ENCODE measurements at places on chromosomes 7 and 10.

GRCh38 chr7:2958416-2959102 is 85.1 kb downstream of the CARD11 start:
- DNase-seq, result no peak

DNA sequence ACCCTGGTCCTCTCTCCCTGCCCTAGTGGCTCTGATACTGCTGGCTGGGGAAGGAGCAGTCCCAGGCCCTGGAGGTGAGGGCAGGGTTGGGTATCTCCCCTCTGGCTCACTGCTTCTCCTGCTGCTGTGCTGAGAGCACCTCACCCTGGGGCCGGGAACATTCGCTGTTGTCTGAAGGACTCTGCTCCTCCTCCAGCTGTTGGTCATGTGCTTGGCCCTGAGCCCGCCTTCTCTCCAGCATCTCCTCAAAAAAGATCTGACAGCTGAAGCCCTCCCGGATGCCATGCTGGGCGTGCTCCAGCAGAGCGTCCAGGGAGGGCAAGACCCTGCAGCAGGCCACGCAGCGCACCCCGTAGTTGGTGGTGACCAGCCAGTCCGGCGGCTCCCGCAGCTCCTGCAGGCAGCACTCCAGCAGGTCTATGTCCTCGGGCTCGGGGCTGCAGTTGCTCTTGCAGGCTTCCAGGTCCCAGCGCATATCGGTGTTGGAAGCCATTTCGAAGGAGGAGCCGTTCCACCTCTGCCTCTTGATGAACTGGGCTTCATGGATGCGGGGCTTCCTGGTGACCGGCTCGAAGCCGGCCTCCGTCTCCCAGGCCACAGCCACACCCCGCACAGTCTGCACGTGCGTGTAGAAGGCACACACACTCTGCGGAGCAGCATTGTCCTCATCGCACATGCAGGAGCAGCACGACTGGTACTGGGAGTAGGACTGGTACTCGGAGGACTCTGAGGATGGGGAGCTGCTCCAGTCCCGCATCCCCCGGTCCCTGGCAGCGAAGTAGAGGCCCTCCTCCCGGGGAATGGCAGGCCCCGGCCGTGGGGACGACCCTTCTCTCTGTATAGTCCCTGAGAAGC is 2.1 kb downstream of the FAM170B start:
- DNase-seq, result no peak

DNA sequence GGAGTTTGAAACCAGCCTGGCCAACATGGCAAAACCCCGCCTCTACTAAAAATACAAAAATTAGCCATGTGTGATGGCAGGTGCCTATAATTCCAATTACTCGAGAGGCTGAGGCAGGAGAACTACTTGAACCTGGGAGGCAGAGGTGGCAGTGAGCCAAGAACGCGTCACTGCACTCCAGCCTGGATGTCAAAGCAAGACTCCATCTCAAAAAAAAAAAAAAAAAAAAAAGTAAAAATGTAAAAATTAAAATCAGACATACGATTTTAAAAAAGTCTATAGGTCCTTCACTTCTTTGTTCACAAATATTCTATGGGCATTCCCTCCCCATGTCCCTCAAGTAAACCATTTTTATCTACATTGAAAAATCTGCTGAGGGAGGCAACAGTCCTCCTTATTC is 34.9 kb upstream of the TLL2 start:
- DNase-seq, result no peak

DNA sequence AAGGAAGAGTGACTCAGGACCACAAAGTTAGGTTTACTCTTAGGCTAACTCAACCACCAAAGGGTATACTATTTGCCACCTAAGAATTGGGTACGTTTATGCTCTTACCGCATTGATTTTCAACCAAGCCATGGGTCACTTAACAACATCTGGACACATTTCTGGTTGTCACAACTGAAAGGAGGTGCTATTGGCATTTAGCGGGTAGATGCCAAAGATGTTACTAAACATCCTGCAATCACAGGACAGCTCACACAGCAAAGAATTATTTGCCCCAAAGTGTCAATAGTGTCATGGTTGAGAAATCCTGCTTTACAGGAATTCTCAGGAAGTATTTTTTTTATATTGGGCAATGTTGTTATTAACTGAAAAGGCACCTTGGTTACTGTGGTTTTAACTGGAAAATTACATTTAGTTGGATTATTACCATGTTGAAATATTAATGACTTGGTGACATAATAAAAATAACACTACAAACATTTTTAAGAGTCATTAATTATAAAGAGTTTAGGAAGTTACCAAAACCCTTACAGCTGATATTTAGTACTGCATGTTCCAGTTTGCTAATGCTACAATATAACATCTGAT is 185.0 kb upstream of the TMEM196 start:
- DNase-seq, result no peak

DNA sequence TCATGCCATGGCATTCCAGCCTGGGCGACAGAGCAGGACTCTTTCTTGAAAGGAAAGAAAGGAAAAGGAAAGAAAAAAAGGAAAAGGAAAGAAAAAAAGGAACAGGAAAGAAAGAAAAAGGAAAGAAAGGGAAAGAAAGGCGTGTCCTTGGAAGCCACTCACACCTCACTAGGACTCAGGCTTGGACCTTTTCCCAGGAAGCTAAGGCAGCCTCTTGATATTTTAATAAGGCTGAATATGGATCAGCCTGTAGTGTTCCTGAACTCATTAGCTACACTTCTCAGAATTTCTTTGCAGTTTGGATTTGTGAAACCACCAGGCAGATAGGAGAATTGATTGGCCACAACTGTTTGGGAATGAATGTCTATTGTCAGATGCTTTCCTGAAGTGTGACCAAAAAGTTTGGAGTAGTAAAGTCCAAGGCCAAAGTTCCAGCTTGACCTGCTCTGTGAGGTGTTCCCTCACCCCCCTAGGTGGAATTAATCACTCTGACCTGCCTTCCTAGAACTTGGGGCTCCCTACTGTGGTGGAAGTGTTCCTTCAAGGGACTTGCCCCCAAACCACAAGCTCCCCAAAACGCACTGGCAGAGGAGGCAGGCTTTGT is 7.1 kb upstream of the MALSU1 start:
- no peak for DNase-seq

GRCh38 chr7:38335128-38335491 is 61.7 kb upstream of the TARP start:
- DNase-seq, result no peak

GRCh38 chr7:93092757-93093370 is 24.9 kb downstream of the SAMD9 start:
- DNase-seq, result no peak

DNA sequence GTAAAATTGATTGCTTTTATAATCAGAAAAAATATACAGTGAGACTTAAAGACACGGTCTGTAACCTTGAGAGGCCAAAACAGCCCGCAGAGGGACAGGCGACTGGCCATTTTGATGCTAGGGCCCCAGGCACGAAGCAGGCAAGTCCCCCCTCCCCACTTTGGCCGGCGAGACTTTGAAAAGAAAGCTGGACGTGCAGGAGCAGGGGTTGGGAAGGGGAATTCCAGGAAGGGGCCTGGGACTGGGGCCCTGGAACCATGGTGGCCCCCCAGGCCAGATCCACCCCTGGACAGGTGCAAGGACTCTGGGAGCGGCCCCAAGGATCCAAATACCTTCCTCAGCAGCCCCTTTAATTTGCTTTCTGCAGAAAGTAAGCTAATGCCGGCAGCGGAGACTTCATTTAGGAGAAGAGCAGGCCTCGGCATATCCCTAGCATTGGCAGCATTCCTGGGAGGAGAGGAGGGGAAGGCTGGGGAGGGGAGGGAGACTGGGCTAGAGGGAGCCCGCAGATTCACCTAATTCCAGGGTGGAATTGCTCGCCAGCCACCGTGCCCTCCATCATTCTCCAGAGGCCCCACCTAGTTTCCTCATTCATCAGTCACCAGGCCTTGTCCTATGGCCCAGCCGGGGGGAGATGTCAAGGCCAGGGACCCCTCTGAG is 24.9 kb upstream of the TNRC18 start:
- DNase-seq, result no peak

DNA sequence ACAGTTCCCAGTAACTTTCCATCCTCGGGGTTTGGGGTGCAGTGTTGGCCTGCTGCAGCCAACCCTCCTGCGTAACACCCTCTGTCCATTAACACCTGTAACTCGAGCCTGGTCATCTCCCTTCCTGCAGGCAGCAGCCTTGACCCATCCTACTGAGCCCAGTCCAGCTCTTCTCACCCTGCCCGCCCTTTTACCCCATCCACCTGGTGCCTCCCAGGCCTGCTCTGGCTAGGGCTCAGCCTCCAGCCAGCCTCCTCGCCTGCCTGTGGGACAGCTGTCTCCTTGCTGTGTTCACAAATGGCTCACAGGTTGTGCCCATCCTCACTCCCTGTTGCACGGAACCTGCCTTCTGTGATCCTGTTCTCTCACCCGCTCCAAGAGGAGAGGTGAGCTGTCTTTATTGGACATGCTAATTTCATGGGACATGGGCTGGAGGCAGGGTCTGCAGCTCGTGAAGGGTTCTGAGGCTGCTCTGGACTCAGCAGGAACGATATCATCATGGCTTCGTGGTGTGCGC is 277.2 kb upstream of the TCERG1L start:
- DNase-seq, result no peak

GRCh38 chr10:93580828-93581227 is 14.4 kb downstream of the FFAR4 start:
- DNase-seq, result no peak
